ENCODE measurements at places on chromosomes 7 and 10. TPM values are rescaled to one million over a fixed set of nuclear protein-coding genes. Genes with fewer than 3 reads are reported as not detected.

CPA2 gene
- total RNA-seq = not detected

GRM8 gene
- 7.8 TPM for total RNA-seq

CYP2C19 gene
- total RNA-seq = not detected

CNNM1 gene
- 0.10 TPM for total RNA-seq

CASTOR2 gene
- total RNA-seq = 74.2 TPM

OGDHL gene
- total RNA-seq = 2.5 TPM

TRPV6 gene
- 0.27 TPM for total RNA-seq

C10orf67 gene
- total RNA-seq = not detected

HOXA1 gene
- not detected for total RNA-seq

MMD2 gene
- 0.47 TPM for total RNA-seq

SLC39A12 gene
- total RNA-seq = not detected

KLF14 gene
- not detected for total RNA-seq

UCN3 gene
- total RNA-seq = not detected

CCL24 gene
- not detected for total RNA-seq

RSPH10B2 gene
- total RNA-seq = 1.0 TPM

CCDC6 gene
- total RNA-seq = 28.1 TPM

AGBL3 gene
- total RNA-seq = 2.3 TPM

TMEM225B gene
- total RNA-seq = 0.66 TPM

AGAP5 gene
- 10.9 TPM for total RNA-seq

STEAP1B gene
- total RNA-seq = not detected

SLC12A9 gene
- 36.7 TPM for total RNA-seq

OPTN gene
- total RNA-seq = 90.6 TPM

SPDYE9 gene
- total RNA-seq = 0.25 TPM

TMEM209 gene
- total RNA-seq = 15.4 TPM

ASB10 gene
- not detected for total RNA-seq

LIPJ gene
- 0.22 TPM for total RNA-seq

PDSS1 gene
- 11.6 TPM for total RNA-seq

GPR141 gene
- total RNA-seq = not detected

VCL gene
- total RNA-seq = 42.1 TPM

AKR1C4 gene
- not detected for total RNA-seq

NKX2-3 gene
- not detected for total RNA-seq

RASSF4 gene
- 137 TPM for total RNA-seq

GIMAP7 gene
- total RNA-seq = not detected

GRM3 gene
- not detected for total RNA-seq

CUL1 gene
- 65.0 TPM for total RNA-seq

SEMA3A gene
- total RNA-seq = 16.3 TPM

NSUN6 gene
- total RNA-seq = 20.7 TPM

ZNF467 gene
- total RNA-seq = 1.4 TPM

OR2A1 gene
- total RNA-seq = not detected

SPDYE1 gene
- total RNA-seq = not detected

TMEM196 gene
- 3.6 TPM for total RNA-seq

SSBP1 gene
- 123 TPM for total RNA-seq

THNSL1 gene
- total RNA-seq = 2.9 TPM

CHST15 gene
- 2.4 TPM for total RNA-seq

ANK3 gene
- 84.9 TPM for total RNA-seq

MEIG1 gene
- not detected for total RNA-seq

CYP26C1 gene
- total RNA-seq = 0.10 TPM

Measured in glutamatergic neuron (in vitro differentiated cells).